Stimulated activated naive B cell treated with anti-CD40 and anti-IgM and Interleukin-4, amounts not matched to agents 10 μg/mL and 1 μg/mL and 100 μg/mL, for 72 hours (primary cell): ENCODE measurements at places on chromosomes 16 and 17.

- no peak for DNase-seq
These were observed 1384.2 kb downstream of the CDH11 start for GRCh38 chr16:63737633-63738032.

- no peak for DNase-seq
These were observed 2.8 kb downstream of the MEOX1 start for GRCh38 chr17:43658900-43659299.

DNA sequence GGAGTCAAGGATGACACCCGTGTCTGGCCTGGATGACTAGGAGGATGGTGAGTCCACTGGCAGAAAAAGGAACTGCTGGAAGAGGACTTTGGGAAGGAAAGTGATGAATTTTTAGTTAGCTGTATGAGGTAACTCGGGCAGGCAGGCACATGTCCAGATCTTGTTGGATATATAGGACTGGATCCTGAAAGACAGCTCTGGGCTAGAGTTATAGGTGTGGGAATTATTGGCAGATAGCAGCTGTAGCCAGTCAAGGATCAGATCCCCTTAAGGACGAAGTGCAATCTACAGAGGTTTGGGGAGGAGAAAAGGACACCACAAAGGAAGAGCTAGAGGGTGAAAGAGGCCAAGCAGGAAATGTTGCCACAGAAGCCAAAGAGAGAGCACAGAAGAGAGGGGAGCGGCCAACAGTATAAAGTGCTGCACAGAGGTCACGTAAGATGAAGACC is 10.1 kb downstream of the CYB5D1 start:
- DNase-seq = no peak

GRCh38 chr17:34542700-34543336 is 36.6 kb upstream of the TMEM132E start:
- DNase-seq = peak; percentile 9

DNA sequence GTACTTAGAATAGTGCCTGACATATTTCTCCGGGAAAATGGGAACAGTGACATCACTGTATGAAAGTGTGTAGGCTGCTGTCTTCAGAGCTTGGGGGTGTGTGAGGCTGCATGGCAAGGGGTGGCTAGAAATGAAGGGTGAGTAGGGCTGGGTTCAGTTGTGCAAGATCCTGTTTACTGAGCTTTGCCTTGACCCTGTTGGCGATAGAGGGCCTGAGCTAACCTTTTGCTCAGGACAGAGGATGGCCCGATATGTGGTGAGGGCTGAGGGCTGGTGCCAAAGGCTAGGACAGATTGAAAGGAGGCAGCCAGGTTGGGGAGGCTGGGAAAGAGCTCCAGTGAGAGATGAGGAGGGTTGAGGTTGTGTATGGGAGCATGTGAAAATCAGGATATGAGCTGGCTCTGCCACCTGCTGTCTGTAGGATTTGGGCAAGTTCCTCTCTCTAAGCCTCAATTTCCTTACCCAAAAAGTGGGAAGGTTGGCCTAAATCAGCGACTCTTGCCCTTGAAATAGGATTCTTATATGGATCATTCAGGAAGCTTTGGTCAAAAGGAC is 6.0 kb upstream of the CCL1 start:
- DNase-seq = no peak

DNA sequence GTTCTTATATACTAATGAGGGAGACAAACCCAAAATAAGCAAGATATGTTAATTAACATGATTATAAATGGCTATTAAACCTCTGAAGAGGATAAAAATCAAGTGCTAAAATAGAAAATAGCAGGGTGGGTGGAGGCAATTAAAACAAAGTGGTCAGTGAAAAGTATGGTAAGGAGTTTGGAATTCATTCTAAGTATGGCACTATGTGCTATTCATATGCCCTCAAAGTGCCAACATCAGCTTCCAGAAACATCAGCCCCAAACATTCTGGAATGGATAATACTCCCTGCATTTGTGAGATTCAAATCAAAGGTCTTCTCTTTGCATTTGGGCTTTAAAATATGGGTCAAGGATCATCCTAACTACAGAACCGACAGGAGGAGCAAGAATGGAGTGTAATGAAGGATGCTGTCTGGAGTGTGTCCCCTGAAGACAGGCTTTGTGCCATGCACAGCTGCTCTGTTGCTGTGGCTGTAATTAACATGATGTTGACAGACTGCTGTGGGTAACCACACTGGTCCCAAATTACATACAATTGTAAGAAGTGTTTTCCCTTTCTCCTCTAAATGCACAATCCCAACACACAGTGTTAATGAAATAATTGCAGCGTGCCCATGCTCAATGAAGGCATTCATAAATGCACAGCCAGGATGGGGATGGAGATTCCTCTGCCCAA is 93.1 kb downstream of the VAT1L start:
- no peak for DNase-seq

GRCh38 chr16:977081-977701 is 4.4 kb upstream of the SOX8 start:
- no peak for DNase-seq

- no peak for DNase-seq
These were observed 3.8 kb upstream of the RNF157 start for GRCh38 chr17:76243826-76244679.

DNA sequence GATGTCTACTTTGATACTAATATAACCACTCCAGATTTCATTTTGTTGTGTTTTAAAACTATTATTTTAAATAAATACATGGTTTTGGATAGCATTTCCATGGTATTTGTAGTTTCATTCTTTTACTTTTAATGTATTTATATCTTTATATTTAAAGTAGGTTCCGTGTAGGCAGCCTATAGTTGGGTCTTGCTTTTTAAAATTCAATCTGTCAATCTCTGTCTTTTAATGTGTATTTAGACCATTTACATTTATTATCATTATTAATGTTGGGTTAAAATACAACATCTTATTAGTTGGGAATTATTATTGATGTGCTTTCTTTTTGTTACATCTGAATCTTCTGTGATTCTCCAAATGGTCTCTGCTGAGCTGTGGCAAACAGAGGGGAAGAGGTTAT is 412.1 kb downstream of the NPIPA7 start:
- DNase-seq = no peak

- DNase-seq = peak; percentile 65
These were observed 15.0 kb upstream of the CPD start for GRCh38 chr17:30363715-30364202.

DNA sequence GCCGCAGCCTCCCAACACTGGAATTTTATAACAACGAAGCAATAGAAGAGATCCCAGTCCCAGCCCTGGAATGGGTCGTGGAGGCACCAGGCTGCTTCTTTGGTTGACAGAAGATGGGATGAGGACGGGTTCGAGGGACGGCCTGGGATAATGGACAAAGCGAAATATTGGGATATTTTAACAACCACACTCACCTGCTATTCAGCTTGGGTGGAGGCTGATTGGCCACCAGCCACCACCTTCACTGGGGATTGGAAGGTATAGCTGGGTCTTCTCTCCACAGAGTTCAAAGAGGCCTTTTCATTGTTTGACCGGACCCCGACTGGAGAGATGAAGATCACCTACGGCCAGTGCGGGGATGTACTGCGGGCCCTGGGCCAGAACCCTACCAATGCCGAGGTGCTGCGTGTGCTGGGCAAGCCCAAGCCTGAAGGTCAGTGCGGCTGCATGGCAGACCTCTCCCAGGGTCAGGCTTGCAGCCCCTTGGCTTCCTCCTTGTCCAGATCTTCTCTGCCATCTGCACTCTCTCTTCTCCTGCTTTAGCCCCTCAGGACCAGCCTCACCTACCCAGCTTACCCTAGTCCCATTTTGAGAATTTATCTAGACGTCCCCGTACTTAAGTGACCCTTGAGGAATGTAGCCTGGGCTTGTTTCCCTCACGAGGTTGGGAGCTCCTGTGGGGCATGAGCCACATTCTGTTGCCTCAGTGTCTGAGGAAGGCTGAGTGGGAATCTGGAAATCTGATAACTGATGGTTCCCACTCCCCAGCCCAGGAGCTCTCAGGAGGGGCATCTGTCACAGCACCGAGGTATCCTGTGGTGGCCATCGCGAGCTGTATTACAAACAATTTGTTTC is 10.7 kb downstream of the MYL4 start:
- no peak for DNase-seq

DNA sequence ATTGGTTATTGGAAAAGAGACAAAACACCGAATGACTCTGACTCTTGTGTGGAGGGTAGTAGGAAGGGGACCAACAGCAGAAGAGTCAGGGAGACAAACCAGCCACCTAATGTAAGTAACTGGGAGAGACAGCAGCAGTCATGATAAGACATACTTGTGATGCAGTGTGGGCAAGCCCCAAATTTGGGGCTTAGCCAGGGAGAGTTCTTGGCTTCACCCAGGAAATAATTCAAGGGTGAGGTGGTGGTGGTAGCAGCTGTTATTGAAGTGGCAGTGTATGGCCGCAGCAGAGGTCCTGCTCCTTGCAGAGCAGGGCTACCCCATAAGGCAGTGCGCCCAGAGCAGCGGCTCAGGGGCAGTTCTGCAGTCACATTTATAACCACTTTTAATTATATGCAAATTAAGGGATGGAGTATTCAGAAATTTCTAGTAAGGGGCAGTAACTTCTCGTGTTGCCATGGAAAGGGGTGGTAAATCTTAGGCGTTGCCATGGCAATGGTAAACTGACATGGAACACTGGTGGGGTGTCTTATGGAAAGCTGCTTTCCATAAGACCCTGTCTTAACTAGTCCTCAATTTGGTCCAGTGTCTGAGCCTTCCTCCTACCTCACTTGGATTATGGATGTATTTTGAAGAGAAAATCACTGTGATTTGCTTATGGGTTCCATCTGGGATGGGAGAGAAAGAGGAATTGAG is 317.1 kb downstream of the PHKB start:
- DNase-seq = no peak

DNA sequence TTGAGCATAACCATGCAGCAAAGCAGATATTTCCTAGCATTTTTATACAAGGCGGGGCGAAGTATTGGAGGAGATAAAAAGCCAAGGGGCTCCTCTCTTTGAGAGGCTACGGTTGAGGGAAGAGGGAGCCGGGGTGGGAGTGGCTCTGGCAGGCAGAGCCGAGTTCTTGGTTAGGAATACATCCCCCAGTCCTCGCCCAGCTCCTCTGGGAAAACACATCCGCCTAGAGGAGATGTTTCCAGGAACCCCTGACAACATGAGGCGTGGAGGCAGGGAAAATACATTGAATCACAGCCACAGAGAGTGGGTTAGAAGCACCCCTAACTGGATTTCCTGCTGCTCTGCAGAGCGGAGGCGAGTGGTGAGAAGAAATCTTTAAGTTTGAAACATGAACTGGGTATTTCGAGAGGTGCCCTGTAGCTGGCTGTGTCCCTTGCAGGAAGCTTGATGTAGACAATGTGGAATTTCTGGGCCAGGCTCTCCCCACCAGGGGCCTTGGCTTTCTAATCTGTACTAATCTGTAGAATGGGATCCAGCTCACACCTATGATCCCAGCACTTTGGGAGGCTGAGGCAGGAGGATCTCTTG is 27.3 kb downstream of the TTYH2 start:
- DNase-seq = no peak

- no peak for DNase-seq
These were observed 2.5 kb upstream of the HEATR9 start for GRCh38 chr17:35870906-35871819.

DNA sequence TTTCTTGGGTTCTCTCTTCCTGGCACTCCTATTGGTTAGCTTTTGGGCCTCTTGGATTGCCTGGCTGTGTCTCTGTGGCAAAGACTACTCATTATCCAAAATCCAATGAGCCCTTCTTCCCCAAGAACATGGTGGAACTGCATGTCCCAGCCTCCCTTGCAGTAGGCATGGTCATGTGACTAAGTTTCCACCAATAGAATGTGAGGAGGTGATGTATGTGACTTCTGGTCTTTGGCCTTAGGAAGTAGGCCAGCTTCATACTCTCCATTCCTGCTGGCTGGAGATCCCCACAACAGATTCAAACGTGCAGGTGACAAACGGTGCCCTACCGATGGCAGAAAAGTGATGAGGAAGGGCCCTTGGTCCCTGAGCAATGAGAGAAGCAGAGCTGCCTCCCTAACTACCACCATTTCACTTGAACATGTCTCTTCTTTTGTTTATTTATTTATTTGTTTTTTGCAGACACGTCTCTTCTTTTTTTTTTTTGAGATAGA is 17.3 kb upstream of the SPN start:
- peak; percentile 69 for DNase-seq

- DNase-seq = no peak
These were observed 1337.5 kb upstream of the CDH8 start for GRCh38 chr16:63373744-63374143.

GRCh38 chr17:9255833-9256232 is 234.5 kb downstream of the NTN1 start:
- no peak for DNase-seq

DNA sequence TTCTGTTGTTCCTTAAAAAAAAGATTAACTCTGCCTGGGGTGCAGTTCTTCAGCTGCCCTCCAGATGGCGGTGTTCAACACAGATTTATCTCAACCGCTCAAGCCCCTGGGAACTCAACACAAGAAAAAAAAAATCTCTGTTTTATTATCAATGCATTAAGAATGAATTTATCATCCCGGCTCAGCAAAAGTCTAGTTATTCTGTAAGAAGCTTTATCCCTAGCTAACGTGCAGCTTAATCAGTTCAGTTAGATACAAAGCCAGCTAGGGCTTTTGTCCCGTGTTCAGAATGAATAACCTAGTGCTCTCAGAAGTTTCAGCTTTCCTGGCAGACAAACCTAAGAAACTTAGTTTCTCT is 475.9 kb upstream of the CCL2 start:
- DNase-seq = peak; percentile 15

DNA sequence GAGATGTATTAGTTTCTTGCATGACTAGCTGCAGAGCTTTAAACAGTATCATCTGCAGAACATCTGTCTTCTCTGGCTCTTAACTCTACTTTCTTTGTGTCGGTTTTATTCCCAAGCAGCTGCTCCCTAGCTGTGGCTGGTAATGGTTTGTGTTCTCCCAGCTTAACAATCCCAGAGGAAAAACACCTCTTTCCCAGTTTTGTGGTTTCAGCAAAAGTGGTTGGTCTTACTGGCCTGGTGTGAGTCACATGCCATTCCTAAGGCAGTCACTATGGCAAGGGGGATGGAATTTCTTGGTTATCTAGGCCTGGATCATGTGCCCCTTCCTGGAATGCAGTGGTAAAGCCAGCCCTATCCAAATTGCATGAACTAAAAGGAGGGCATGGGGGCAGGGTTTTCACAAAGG is 27.5 kb downstream of the OMG start:
- no peak for DNase-seq

DNA sequence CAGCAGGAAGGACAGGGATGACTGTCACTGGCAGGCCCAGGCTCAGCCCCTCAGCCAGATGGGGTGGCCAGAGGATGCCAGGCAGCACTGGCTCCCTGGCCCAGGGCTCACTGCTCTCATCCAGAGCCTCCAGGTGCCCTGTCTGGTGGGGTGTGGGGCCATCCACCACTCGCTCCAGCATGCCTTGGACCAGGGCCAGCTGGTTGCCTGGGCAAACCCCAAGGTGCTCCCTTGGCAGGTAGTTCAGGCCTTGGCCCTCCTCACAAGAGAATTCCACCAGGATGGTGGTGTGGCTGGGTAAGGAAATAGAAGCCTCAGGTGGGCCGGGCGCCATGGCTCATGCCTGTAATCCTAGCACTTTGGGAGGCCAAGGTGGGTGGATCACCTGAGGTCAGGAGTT is 29.4 kb downstream of the LGALS9 start:
- DNase-seq = no peak

- DNase-seq = no peak
These were observed 28.9 kb downstream of the FAM20A start for GRCh38 chr17:68572138-68572842.

- DNase-seq = peak; percentile 44
These were observed 2.7 kb downstream of the PLEKHH3 start for GRCh38 chr17:42673885-42674754.
